Adrenal gland (tissue), 19 donors: ENCODE measurements at places on chromosomes 2 and 18. TPM values are rescaled to one million over a fixed set of nuclear protein-coding genes. Genes with fewer than 3 reads are reported as not detected.
A peak's percentile ranks its signal among the peaks of the same experiment; 100 is the strongest.

MERTK gene
- total RNA-seq, result 87.6 TPM

AKAIN1 gene
- total RNA-seq, result 0.84 TPM

- no peak for DNase-seq
Observed at GRCh38 chr2:197800091-197800490, 4.3 kb upstream of the PLCL1 start.

GRCh38 chr2:239543702-239544101 lies 142.9 kb upstream of the HDAC4 start:
- DNase-seq, result no peak

DNA sequence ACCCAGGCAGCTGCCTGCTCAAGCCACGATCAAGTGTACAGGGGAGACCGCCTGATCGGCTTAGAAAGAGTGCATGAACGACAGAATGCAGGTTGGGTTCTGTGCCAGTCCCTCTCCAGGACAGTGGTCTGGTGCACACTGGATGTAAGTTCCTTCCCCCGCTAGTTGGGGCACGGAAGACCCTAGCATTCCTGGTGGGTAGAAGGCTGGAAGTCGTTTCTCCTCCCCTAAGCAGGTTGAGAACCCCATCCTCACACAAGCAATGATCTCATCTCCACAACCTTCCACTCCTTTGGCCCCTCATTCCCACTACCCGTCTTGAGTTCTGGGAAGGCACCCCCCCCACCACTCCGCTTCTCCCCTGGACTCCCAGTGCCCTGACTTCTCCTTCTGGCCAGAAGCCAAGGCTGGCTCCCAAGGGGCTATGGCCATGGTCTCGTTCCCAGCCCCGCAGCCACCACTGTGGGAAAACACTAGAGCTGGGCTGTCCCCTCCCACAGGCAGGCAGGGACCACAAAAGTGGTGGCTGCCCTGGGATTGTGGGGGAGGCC lies 1.4 kb upstream of the ANKRD39 start:
- DNase-seq, result peak; percentile 60

DNA sequence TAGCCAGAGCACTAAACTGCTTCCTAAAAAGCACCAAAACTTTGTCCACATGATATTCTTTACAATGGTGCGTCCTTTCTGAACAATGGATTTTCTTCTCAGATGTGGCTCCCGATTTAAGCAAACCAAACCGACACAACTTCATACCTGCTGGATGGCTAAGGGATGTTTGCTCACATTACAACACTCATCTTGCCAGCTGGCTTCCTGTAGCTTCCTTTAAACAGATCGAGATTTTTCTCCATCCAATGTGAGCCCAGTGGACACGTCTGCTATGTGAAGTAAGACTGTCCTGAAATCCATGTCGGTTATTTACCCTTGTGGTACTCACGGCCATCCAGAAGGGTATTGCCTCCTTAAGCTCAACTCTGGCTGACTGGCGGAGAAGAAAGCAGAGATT lies 126.5 kb downstream of the MAPK4 start:
- DNase-seq, result no peak
